ENCODE measurements at places on chromosomes 5 and 9.

DNA sequence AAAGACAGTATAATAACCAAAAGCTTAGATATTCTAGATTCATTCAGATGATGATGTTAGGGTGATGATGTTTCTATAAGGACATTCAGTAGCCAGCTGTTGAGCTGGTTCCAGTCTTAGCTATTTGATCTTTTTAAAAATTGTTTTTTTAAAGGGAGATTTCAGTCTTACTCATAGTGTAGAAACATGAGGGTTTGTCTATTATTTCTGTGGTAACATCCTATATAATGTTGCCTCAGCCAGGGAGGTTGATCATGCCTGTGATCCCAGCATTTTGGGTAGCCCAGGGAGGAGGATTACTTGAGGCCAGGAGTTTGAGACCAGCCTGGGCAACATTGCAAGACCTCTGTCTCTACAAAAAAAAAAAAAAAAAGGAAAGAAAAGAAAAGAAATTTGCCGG is 167.8 kb downstream of the DOCK2 start:
- no peak for DNase-seq

- DNase-seq, result no peak
Measured at GRCh38 chr9:107033966-107034365, 171.0 kb downstream of the ZNF462 start.

DNA sequence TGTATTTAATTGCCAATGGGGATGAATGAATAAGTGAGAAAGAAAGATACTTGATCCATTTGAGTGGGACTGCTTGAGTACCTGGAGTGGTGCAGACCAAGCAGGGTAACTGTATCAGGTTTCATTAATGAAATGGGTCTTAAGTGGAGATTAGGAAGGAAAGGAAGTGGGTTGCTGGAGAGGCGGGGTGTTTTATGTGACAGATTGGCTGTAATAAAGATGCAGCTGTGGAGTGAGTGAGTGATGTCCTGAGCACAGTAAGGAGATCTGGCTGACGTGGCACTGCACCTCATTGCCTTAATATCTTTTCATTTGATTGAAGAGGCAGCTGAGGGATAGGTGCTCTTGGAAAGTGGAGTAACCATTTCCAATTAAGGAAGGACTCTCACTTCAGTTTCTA is 161.0 kb upstream of the CCDC152 start:
- DNase-seq, result no peak

DNA sequence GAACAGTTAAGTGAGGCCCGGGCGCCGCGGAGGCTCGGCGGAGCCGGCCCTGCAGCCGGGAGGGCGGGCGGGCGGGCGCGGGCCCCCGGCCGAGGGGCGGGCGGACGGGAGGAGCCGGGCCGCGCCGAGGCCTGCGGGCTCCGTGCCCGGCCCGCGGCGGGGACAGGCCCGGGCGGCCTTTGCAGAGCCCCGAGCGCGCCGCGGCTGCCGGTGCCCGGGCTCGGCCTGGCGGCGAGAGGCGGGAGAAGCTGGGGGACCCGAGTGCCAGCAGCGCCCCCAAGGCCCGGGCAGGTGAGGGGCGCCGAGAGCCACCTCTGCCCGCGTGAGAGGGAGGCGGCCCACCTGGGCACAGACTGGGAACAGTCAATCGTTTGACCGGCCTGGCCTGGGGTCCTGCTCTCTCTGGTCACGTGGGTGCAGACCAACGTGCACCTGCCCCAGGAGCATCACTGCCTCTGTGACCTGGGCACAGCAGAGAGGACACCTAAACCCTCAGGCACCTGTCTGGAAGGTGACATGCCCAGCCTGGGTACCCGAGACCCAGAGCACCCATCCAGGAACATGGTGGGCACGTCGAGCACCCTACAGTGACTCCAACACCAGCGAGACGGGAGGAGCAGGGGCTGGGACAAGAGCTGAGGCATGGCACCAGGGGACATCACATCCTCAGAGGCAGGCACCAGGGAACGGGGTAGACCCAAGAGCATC is 531 bp downstream of the MVB12B start:
- peak; percentile 29 for DNase-seq

GRCh38 chr9:136084063-136084944 is 10.8 kb downstream of the NACC2 start:
- DNase-seq, result no peak

GRCh38 chr5:92795633-92796032 is 785.4 kb downstream of the NR2F1-AS1 start:
- DNase-seq, result no peak

GRCh38 chr9:123482295-123482968 is 126.4 kb downstream of the CRB2 start:
- no peak for DNase-seq

- no peak for DNase-seq
Measured at GRCh38 chr9:79000230-79001002, 571.3 kb upstream of the TLE4 start.

- DNase-seq, result no peak
Measured at GRCh38 chr5:6449465-6450158, 953 bp downstream of the UBE2QL1 start.

- DNase-seq, result no peak
Measured at GRCh38 chr9:96048104-96048955, 172.8 kb downstream of the ERCC6L2 start.

- DNase-seq, result no peak
Measured at GRCh38 chr9:130817914-130818313, 17.1 kb upstream of the ABL1 start.

DNA sequence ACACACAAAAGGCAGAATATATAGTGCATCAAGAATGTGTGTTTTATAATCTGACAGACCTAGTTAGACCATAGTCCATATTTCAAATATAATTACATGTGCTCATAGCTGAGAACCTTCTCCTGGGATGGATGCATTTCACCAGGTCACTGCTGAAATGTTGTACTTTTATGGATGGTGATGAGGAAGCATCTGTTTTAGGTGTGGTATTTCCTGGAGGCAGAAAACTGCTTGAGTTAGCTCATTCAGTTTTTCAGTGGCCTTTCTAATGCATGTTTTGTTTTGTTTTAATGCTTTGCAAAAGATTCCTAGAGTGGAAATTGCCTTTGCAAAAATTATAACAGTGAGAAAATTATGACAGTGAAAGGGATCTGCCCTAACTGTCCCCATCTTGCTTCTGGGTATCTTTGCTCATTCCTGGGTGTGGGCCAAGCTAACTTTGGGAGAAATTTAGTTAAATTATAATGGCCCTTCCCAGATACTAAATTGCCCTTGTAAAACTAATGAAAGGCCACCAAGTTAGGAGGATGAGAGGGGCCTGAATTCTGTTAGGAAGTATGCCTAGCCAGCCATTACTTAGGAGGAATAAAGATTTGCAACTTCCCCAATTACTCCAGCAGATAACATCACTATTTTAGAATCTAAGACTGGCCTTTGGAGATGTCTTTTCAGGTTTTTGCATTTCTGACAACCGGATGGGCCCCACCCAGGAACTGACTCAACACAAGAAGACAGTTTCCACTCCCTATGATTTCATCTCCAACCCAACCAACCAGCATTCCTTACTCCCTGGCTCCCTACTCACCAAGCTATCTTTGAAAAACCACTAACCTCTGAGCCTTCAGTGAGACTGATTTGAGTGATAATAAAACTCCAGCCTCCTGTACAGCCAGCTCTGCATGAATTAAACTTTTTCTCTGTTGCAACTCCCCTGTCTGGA is 7.0 kb upstream of the IL12B start:
- peak; percentile 66 for DNase-seq

DNA sequence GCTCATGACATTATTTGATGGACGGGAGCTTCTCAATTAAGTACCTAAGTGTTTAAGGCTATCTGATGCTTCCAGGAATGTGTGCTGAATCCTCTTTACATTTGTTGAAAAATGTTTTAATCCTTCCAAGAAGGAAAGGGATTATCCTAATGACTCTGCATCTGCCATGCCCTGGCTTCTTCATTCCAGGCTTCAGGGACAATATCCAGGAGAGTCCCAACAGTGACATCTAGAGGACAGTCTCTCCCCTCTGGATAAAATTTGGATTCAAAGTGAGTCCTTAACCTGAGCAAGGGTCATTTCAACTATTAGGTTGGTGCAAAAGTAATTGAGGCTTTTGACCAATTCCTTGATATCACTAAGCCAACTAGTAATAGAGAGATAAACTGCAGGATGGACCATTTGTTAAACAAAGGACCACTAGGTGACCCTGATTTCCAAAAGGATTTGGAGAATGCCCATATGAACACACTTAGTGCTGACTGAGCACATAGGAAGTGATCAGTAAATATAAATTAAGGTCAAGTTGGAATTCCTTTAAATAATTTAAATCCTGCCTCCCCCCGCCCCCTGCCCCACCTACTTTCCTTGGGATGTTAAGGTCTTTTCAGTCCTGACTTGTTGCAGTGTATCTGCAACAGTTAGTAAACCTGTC is 19.1 kb downstream of the TNFSF8 start:
- DNase-seq, result no peak

GRCh38 chr5:77785229-77785628 is 9.1 kb upstream of the TBCA start:
- DNase-seq, result no peak

GRCh38 chr5:180130291-180130869 is 58.8 kb upstream of the RNF130 start:
- no peak for DNase-seq

GRCh38 chr5:71937921-71938698 is 169.2 kb upstream of the MAP1B start:
- no peak for DNase-seq

Measured in CD4-positive, alpha-beta T cell treated with Interleukin-12 subunit alpha and Interleukin-12 subunit beta, for 1 hour (primary cell).